ENCODE measurements at places on chromosomes 2 and 18.

- no peak for DNase-seq
Observed at GRCh38 chr2:26619521-26619951, 21.6 kb downstream of the CIB4 start.

- DNase-seq = no peak
Observed at GRCh38 chr18:21242780-21243401, 859 bp downstream of the GREB1L start.

GRCh38 chr2:83191316-83191715 lies 1267.8 kb downstream of the SUCLG1 start:
- DNase-seq = no peak

GRCh38 chr2:15616850-15617777 lies 25.4 kb downstream of the DDX1 start:
- no peak for DNase-seq

DNA sequence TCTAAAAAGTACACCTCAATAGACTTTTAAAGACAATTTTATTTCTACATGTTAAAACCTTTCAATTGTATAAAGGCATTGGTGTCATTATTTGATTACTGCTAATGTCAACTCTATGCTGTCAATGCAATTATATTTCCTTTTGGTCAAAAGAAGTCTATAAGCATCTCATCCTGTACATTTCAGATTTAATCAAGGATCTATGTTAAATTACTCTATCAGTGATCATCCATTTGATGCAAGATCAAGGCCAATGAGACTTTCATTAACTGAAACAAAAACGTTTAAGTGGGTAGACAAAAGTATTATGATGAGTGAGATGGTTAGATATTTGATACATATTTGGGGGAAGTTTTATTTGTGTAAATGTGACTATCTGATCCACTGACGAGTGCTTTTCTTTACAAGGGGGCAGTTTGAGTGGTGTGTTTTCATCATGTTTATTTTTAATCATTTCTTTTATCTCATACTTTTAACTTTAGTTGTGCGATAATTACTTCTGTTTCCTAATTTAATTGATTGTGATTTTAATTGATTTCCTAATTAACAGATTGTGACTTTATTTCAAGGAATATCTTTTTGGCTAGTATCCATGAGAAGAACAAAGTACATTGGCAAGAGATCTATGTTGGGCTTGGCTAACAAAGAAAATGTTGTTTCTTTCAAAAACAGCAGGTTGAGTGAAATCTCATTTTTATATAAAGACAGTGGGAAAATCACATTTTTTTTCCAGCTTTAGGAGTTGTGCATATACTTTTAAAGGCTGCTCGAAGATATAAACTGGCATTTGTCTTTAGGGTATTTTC lies 1.1 kb downstream of the ARHGAP28 start:
- no peak for DNase-seq

DNA sequence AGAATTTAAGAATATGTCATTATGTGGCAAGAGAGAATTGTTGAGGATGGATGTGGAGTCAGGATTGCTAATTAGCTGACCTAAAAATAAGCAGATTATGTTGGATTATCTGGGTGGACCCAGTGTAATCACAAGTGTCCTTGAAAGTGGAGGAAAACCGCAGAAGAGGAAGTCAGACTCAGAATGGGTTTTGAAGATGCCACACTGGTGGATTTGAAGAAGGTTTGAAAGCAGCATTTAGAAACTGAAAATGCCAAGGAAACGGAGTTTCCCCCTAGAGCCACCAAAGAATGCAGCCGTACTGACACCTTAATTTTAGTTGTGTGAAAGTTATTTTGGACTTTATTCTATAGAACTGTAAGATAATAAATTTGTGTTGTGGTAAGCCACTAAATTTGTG lies 41.6 kb upstream of the DPP10 start:
- DNase-seq = no peak

DNA sequence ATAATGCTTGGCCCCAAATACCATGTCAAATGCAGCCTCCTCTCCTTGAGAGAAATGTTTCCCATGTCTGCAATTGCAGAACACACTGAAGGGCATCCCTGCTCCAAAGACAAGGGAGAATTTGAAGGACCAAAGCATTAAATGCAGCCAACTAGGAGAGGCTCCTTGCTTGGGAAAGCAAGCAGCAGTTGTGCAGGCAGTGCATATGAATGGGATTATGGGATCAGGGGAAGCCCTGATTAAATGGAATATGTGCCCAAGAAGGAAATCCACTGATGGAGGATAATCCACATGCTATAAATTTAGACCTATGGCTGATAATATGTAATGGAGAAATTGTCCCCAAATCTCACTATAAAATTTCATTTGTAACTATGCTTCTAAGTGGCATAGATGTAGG lies 116.1 kb downstream of the NCKAP5 start:
- DNase-seq = no peak

GRCh38 chr18:52280702-52281101 lies 59.3 kb upstream of the DCC start:
- DNase-seq = no peak

All from stimulated activated CD4-positive, alpha-beta T cell treated with anti-CD3 and anti-CD28 coated beads, Interleukin-4, amount 100 ng/mL, for 48 hours (primary cell).